ENCODE measurements at places on chromosomes 16 and 17.

DNA sequence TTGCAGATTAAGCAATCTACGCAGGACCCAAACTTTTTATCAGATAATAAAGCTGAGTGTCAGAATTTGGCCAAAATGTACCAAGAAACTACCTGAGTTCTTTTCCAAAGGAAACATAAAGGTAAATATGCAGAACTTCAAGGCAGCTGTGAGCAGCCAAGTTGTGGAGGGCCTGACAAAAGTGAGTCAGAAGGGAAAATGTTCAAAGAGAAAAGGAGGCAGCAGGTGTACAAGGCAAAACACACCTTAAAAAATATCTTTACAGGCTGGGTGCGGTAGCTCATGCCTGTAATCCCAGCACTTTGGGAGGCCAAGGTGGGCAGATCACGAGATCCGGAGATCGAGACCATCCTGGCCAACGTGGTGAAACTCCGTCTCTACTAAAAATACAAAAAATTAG lies 7.0 kb upstream of the KANSL1 start:
- DNase-seq = no peak

- no peak for DNase-seq
Measured at GRCh38 chr17:43312011-43312410, 78.2 kb upstream of the RNU2-1 start.

DNA sequence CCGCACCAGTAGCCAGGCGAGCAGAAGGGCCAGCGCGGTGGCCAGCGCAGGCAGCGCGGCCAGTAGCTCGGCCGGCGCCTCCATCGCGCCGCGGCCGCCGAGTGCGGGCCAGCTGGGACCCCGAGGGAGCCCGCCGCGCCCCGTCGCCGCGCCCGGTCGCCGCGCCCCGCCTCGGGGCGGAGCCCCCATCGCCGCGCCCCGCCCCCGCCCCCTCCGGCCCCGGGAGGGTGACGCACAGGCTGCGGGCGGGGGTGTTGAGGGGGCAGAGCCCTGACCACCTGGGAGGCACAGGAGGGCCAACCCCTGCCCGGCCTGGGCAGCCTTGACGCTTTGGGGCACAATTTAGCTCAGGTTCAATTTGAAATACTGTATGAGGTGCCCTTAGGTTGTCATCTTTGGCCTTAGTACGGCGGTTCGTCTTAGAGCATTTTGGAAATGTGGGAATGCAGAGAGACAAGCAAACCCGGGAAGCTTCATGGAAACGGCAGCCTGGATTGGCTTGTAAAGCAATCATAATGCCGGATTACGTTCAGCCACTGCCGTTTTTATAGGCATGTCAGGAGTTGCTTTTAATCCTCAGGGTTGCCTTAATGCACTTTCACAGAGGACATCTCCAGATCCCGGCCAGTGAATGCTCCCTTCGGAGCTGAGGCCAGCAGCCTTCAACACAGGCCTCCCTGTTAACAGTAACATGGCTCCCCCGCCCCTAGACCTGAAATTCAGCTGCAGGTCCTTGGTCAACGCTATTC lies at the start of gene MXRA7:
MXRA7 (minus strand) TSS at position 103 of the 749 bp plus-strand sequence; CDS start at position 84, 19 bp downstream.
- DNase-seq = peak; percentile 61

DNA sequence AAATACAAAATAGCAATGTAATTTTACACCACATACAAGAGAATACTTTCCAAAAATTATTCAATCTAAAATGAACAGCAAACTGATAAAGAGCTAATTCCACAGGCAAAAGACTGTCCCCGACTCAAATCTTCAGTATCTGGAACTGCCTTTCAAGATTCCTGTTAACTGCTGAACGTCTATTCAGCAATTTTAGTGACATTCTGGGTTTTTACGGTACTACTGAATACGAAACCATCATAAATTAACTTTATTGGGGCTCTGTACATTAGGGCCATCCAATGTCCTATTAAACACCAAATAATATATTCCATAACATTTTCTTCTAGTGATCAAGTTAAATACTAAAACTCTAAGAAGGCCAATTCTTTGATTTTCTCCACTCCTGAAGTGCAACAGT lies 1.6 kb downstream of the FBXL20 start:
- DNase-seq = no peak

DNA sequence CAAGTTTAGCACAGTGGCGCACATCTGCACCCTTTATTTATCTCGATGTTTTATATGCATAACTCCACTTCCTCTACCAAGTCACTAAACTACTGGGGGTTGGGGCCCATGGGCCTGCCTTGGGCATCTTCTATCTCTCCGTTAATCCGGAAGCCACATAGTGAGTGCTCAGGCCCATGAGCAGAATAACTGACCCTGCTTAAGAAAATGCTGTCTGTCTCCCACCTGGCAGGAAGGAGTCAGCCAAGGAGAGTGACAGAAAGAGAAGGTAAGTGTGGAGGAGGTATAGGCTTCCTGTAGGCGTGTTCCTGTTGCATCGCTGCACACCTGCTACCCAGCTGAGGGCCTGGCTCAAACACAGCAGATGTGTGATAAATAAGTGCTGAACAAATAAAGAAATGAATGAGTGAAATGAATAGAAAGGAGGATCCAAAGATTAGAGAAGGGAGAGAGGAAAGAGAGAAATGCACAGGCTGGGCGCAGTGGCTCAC lies 320.1 kb downstream of the SLC39A11 start:
- DNase-seq = no peak
